WTC11 (cell line): ENCODE measurements at places on chromosomes 7 and 10. TPM values are rescaled to one million over a fixed set of nuclear protein-coding genes. Genes with fewer than 3 reads are reported as not detected.

The TUBB8 gene
- total RNA-seq, result 2.3 to 2.6 TPM (median 2.4 TPM) in 3 replicates

The NEUROG3 gene
- 1.9 to 2.4 TPM (median 2.0 TPM) in 3 replicates for total RNA-seq

The CYP2C18 gene
- 0.07 to 0.28 TPM (median 0.14 TPM) in 3 replicates for total RNA-seq

The JAZF1 gene
- total RNA-seq, result 11.9 to 19.0 TPM (median 17.0 TPM) in 3 replicates

The CALML5 gene
- total RNA-seq, result 0.23 TPM in 1 of 3 replicates, not detected in the others

The NPM3 gene
- 223 to 260 TPM (median 229 TPM) in 3 replicates for total RNA-seq

The GPR26 gene
- total RNA-seq, result 0.05 to 0.07 TPM (median 0.07 TPM) in 3 replicates

The TMEM273 gene
- total RNA-seq, result 0.09 to 0.39 TPM (median 0.27 TPM) in 3 replicates

The SHOC2 gene
- total RNA-seq, result 21.6 to 24.7 TPM (median 23.6 TPM) in 3 replicates

The SFTPA1 gene
- 3.8 to 7.6 TPM (median 4.4 TPM) in 3 replicates for total RNA-seq

The ARL5B gene
- total RNA-seq, result 37.6 to 44.1 TPM (median 39.4 TPM) in 3 replicates

The DOCK1 gene
- 52.1 to 58.4 TPM (median 55.8 TPM) in 3 replicates for total RNA-seq

The ZNF804B gene
- 0.04 TPM in 1 of 3 replicates, not detected in the others for total RNA-seq

The TAS2R4 gene
- 0.41 to 1.1 TPM (median 0.72 TPM) in 3 replicates for total RNA-seq

The STEAP4 gene
- 0.09 to 0.18 TPM (median 0.17 TPM) in 3 replicates for total RNA-seq

The TMEM140 gene
- total RNA-seq, result 0.11 to 0.14 TPM in 2 of 3 replicates, not detected in the other

The INPP5A gene
- total RNA-seq, result 20.0 to 22.1 TPM (median 21.5 TPM) in 3 replicates

The ATOH7 gene
- total RNA-seq, result 0.30 to 0.44 TPM (median 0.31 TPM) in 3 replicates

The FGFR2 gene
- total RNA-seq, result 88.6 to 95.0 TPM (median 90.4 TPM) in 3 replicates

The ASB15 gene
- not detected in 3 replicates for total RNA-seq

The SAMD9 gene
- total RNA-seq, result 0.11 to 0.14 TPM (median 0.11 TPM) in 3 replicates

The FGFBP3 gene
- total RNA-seq, result 53.0 to 68.2 TPM (median 55.0 TPM) in 3 replicates

The SCRN1 gene
- total RNA-seq, result 96.2 to 105 TPM (median 101 TPM) in 3 replicates

The PCLO gene
- 2.0 to 4.2 TPM (median 3.0 TPM) in 3 replicates for total RNA-seq

The NUDT13 gene
- 1.8 to 2.9 TPM (median 2.0 TPM) in 3 replicates for total RNA-seq

The PNLIPRP3 gene
- total RNA-seq, result not detected in 3 replicates

The MSMB gene
- total RNA-seq, result not detected in 3 replicates

The NKX2-3 gene
- not detected in 3 replicates for total RNA-seq

The ABCB4 gene
- total RNA-seq, result 0.71 to 1.2 TPM (median 1.1 TPM) in 3 replicates

The ATP6V0A4 gene
- total RNA-seq, result 1.1 to 2.0 TPM (median 1.3 TPM) in 3 replicates

The MACC1 gene
- 14.6 to 23.0 TPM (median 22.4 TPM) in 3 replicates for total RNA-seq

The EVX1 gene
- total RNA-seq, result not detected in 3 replicates

The ERVW-1 gene
- 0.07 to 0.14 TPM in 2 of 3 replicates, not detected in the other for total RNA-seq

The NPC1L1 gene
- 0.15 to 0.18 TPM (median 0.16 TPM) in 3 replicates for total RNA-seq

The CHST3 gene
- 5.6 to 7.0 TPM (median 5.9 TPM) in 3 replicates for total RNA-seq

The ITPRID1 gene
- total RNA-seq, result 0.98 to 1.4 TPM (median 1.1 TPM) in 3 replicates
